ENCODE measurements at places on chromosomes 5 and 9. TPM values are rescaled to one million over a fixed set of nuclear protein-coding genes. Genes with fewer than 3 reads are reported as not detected.

SLC23A1 gene
- total RNA-seq = not detected

GABRA6 gene
- not detected for total RNA-seq

YIPF5 gene
- 43.3 TPM for total RNA-seq

TYRP1 gene
- not detected for total RNA-seq

NMUR2 gene
- total RNA-seq = not detected

ABLIM3 gene
- total RNA-seq = 15.1 TPM

ITGA1 gene
- 22.4 TPM for total RNA-seq

PCDHGA7 gene
- total RNA-seq = 3.7 TPM

CAMK2A gene
- 45.9 TPM for total RNA-seq

RALGPS1 gene
- total RNA-seq = 9.4 TPM

CBY3 gene
- total RNA-seq = not detected

Data from skeletal muscle tissue (tissue), 5 donors.